ENCODE measurements at places on chromosomes 5 and 9.

DNA sequence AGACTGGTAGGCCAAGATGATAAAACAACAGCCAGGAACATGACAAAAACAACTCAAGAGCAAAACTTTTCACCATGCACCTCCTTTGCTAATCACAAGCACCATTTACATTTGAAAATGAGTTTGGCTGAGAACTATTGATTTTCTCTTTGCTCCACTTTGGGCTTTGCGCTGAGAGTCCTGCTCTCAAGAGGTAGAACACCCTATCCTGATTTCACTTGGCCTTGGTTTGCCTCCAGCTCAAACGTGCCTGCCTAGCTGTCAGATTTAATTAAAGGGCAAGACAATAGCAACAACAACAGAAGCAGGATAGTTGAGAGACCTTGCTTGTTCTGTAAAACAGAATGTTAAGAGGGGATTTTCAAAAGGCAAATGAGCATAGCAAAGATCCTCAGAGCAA lies 128.2 kb upstream of the ASTN2 start:
- no peak for DNase-seq

DNA sequence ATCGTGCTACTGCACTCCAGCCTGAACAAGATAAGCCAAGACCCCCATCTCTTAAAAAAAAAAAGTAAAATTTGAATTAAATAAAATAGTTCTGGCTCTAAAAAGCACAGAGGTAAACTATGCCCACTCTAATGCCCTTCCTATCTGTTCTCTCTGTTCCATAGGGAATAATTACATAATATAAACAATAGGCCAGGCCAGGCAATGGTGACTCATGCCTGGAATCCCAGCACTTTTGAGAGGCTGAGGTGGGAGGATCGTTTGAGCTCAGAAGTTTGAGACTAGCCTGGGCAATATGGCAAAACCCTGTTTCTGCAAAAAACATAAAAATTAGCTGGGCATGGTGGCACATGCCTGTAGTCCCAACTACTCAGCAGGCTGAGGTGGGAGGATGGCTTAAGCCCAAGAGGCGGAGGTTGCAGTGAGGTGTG lies 47.4 kb downstream of the MYO10 start:
- DNase-seq = no peak

- no peak for DNase-seq
Measured at GRCh38 chr9:16100537-16101091, 547.8 kb downstream of the CCDC171 start.

DNA sequence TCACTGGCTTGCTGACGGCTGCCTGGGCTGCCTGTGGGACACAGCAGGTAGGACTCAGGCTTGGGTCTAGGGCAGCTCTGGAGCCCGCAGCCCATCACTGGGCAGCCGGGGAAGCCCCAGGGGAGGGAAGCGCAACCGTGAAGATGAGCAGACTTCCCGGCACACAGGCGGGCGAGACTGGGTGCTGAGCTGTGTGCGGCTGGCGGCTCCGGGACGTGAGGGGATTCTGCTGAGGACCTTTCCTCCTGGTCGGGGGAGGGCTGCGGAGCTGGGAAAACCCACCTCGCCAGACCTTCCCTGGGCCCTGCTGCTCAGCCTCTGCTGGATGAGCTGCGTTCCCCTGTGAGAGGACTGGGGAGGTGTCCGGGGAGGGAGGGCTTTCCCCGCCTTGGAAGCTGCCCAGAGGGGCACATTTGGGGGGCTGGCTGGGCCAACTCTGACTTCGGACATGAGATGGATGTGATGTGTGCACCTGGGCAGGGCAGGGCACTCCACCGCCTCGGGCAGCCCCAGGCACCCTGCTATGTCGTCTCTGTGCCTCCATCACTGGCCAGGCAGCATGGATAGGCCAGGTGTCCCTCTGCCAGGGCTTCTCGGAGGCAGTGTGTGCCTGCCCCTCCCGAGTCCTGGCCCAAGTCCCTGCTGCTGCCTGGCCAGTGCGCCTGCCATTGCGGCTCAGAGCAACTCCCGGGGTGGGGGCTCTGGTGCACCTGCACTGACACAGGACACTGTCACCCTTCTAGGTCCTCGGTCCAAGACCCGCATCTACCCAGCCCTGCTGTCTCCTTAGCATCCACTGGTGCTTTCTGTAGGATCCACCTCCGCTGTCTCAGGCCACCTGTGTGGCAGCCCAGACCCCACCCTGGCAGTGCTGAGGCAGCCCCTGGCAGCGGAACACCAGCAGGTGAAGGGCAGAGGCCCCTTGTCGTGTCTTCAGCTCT lies 66.4 kb downstream of the COL5A1 start:
- DNase-seq = no peak

- DNase-seq = no peak
Measured at GRCh38 chr5:10401498-10401897, 40.2 kb upstream of the ROPN1L start.

- no peak for DNase-seq
Measured at GRCh38 chr5:77086368-77086688, 757 bp downstream of the ZBED3 start.

DNA sequence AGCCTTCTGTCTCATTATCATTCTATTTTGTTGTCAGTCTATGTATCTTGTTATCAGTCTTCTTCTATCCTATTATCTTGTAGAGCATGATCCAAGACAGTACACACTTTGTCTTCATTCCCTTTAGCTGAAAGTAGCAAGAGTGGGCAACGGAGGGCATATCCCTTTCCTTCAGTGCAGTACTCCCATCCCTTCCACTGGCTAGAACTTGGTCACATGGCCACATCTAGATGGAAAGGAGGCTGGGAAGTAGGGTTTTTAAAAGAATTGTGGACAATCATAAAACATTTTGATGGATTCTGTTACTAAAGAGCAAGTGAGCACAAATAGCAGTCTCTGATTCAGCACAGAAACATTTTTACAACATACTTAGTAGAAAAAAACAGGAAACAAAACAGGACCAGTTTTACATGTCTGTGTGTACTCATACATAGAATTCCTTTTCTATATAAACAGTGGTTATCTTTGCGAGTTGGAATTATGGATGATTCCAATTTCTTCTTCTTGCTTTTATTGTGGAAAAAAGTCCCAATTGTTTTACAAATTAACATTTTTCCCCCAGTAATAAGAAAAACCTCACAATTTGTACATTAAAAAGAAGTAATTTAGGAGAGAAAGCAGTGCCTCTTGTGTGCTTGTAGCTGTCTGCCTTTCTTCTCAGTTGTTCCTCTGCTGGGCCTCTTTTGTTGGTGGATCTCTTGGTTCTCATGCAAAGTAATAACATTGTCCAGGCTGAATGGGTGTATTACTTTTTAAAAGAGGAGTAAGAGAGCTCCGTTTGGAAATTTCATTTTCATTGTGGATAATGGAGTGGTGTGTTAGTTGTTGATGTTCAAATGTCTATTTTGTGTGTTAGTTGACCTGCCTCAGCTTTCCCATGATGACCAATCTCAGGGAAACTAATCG lies 410.9 kb upstream of the TRPC7 start:
- no peak for DNase-seq

Data from activated CD4-positive, alpha-beta T cell treated with anti-CD3 and anti-CD28 coated beads, Interleukin-2, amount 50 U/mL, for 4 hours (primary cell).